Glomerular endothelial cell (primary cell): ENCODE measurements at places on chromosomes 5 and 9. TPM values are rescaled to one million over a fixed set of nuclear protein-coding genes. Genes with fewer than 3 reads are reported as not detected.

The C8G gene
- not detected in 2 replicates for total RNA-seq

The RAD50 gene
- 18.5 and 18.6 TPM in 2 replicates for total RNA-seq

The RGS7BP gene
- total RNA-seq, result 23.9 and 24.1 TPM in 2 replicates

The PAPPA gene
- 7.4 and 13.1 TPM in 2 replicates for total RNA-seq

The FCN1 gene
- not detected in 2 replicates for total RNA-seq

The GALNT12 gene
- 0.99 and 2.6 TPM in 2 replicates for total RNA-seq

The FBLL1 gene
- 0.39 and 1.8 TPM in 2 replicates for total RNA-seq

The KCTD16 gene
- 0.10 and 0.18 TPM in 2 replicates for total RNA-seq
